Ureter (tissue), 1 donor: ENCODE measurements at places on chromosomes 12 and 14. TPM values are rescaled to one million over a fixed set of nuclear protein-coding genes. Genes with fewer than 3 reads are reported as not detected.

DNA sequence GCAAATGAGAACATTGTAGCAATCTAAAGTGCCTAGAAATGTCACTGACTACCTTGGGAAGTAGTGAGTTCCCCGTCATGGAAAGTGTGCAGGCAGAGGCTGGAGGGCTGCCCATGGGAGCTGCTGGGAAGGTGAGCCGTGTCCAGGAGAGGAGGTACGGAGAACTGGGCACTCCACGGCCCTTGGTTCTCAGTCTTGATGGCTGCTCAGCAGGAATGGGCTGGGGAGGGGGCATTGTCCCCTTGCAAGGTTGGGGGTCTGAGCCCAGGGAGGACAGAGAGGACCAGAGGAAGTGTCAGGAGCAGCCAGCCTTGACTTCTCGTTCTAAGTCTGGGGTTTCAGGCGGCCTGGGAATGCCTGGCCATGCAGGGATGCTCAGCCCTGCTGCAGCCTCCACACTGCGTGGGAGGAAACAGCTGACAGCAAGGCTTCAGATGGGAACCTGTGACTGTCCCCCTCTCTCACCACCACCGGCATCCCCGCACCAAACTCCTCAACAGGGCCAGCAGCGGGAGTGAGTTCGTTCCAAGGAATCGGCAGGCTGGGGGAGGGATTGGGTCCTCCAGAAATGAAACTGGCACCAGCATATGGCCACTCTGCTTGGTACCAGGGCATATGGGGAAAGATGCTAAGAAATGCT lies 140.2 kb downstream of the BCL11B start:
- peak; percentile 23 for DNase-seq

GRCh38 chr12:69994724-69995173 lies 169.7 kb downstream of the MYRFL start:
- DNase-seq: no peak

DNA sequence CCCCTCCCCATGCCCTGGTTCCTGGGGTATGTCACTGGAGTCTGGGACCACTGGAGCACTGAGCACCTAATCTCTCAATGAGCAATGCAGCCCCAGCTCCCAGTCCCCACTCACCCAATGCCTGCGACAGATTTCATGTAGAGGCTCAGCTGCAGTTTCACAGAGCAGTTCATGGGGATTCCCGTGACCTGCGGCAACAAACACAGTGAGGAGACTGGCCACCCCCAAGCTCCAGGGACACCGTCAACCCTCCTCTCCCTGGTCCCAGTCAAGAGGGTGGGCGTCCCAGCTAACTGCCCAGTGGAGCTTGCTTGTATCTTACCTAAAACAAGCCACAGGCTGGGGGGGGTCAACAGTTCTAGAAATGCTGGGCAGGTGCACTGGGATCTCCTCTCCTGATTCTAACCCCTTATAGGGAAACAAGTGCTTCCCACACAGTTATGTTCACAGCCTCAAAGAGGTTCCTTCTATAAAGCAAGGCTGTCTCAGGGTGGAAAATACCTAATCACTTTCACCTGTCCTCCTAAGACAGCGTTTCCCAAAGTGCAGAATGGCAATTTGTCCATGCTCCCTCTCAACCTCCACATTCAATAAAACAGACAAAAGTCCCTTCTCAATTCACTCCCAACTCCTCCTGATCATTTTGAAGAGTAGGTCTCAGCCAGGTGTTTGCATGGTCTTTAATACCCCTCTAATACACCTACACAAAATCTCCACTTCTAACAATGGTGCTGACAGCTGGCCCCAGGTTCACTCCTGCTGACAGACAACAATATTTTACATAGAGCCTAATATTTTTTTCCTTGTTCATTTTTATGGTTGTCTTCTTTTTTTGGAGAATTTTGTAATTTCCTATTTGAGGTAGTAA lies 68.3 kb downstream of the SCARB1 start:
- DNase-seq: no peak

DNA sequence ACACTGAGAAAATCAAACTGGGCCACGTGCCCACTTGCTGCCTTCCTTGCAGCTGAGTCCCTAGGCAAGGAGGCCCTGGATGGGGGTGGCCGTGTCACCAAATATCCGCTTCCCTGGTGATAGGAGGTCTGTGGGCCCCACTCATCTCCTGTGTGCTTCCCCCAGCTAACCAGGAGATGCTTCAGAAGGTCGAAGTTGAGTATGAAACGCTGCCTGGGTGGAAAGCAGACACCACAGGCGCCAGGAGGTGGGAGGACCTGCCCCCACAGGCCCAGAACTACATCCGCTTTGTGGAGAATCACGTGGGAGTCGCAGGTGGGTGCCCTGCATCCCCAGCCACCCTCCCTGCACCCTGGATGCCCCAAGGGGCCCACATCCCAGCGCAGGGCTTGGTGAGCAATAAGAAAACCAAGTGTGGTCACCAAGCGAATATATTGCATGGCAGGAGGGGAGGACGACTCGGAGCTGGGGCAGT lies 6.8 kb upstream of the SIVA1 start:
- DNase-seq: no peak

- no peak for DNase-seq
Measured at GRCh38 chr14:45048385-45048784, 35.5 kb upstream of the PRPF39 start.

DNA sequence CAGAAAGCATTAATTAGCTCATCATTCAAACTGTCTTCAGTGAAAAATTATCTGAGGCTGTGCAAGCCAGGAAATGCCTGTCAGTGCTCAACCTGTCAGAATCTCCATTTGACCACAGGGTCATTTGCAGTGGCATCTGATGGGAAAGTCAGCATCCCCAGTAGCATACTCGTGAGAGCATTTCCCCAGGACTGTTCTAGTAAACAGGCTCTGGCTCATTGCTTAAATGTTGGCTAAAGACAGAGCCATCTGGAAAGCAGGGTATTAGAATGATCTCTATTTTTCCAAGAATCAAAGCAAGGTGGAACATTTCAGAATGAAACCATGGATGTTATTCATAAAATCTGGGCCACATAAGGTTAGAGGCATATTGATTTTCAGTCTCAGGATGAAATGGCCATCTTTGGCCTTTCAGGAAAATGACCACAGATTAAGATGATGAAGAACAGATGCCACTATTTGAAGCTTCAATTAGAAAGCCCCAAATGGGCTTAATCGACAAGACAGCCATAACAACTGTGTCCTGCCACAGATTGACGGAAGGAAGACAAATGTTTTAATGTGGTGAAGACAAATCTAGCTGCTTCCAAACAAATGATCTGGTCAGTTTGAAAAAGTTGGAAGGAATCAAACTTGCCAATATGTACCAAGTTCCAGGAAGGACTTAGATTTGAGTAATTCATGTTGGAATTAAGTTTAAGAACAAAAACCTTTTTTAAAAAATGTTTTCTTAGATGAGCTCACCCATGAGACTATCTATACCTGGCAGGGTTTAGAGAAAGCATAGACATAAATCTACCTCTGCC lies 94.0 kb upstream of the FAR2 start:
- no peak for DNase-seq

DNA sequence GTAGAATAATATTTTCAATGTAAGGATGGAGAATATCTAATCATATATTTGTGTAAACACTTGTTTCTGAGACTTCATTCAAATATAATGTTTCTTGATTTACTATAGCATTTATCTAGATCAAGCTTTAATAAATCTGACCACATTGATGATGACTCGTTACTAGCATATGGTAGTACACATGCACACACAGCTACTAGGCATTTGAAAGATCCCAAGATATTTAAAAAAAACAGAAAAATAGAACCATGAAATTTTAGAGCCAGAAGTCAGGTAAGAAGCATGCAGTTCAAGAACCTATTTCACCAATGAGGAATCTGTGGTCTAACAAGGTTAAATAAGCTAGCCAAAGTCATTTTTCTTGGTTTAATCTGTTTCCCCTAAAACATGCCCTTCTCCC lies 32.0 kb downstream of the DCP1B start:
- no peak for DNase-seq

GRCh38 chr12:67818459-67818903 lies 169.9 kb downstream of the DYRK2 start:
- DNase-seq: no peak

- DNase-seq: no peak
Measured at GRCh38 chr14:91377700-91378652, 39.6 kb downstream of the CCDC88C start.

DNA sequence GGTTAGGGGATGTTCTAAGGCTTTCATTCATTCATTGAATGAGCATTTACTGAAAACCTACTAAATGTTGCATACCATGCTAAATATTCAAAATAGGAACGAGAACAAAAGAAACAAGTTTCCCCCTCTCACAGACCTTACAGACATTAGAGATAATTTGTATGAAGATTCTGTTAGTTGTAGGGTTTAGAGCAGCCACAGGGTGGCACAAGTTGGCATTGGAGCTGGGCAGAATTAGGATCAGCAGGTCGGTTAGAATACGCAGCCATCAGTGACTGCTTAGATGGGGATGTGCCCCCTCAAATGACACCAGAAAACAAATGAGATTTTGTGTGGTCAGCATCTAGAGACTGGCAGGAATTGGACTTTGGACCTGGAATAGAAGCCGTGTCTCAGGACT lies 166.3 kb upstream of the DAAM1 start:
- no peak for DNase-seq

DNA sequence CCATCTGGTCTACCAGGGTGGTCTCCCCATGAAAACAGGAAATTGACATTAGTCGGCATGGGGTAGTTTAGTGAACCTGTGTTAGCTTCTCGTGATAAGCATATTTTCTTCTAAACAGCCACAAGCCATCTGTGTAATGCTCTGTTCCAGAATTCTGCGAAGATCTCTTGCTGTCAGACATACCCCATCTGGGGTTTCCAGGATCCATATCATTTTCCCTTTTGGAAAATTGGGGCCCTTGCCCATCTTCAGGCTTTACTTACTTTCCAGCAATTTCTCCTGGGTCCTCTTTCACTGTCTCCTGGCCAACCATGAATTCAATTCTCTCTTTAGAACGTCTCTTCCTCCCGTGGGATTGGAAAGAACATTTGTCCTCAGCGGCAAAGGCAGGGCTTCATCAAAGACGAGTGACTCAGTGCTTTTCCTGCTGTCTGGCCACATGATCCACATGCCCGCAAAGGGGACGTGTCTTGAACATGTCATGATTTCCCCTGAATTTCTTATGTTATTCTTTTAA lies 21.4 kb upstream of the NCOR2 start:
- DNase-seq: no peak

- no peak for DNase-seq
Measured at GRCh38 chr12:15194456-15195368, 26.5 kb downstream of the RERG start.

DNA sequence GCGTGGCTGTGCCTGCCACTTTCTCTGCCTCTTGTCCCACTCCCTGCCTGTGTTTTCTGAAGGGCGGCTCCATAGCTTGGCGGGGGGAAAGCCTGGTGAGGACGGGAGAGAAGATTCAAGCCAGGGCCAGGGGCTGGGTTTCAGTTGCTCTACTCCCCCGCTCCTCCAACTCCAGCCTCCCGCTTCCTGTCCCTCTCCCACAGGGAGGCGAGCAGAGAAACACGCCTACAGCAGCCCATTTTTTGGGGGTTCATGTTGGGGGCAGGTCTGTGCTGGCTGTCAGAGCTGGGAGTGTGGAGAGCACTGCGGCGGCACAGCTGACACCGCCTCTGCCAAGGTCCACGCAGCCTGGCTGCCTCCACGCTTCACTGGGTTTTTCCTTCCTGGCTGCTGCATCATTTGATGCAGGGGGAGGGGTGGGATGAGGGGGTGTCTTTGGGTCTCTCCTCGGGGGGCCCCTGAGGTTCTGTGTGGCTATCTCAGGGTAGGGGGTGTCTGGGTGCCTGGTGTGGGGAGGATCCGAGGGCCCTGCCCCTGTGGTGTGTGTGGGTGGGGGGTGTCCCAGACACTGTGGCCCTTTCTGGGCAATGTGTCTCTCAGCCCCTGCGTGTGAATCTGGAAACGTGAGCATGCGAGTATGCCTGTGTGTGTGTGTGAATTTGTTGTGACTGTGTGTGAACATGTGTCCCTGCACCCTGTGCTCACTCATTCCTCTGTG lies 10.7 kb upstream of the KRT80 start:
- DNase-seq: no peak

- no peak for DNase-seq
Measured at GRCh38 chr12:47156167-47156736, 76.5 kb upstream of the AMIGO2 start.

DNA sequence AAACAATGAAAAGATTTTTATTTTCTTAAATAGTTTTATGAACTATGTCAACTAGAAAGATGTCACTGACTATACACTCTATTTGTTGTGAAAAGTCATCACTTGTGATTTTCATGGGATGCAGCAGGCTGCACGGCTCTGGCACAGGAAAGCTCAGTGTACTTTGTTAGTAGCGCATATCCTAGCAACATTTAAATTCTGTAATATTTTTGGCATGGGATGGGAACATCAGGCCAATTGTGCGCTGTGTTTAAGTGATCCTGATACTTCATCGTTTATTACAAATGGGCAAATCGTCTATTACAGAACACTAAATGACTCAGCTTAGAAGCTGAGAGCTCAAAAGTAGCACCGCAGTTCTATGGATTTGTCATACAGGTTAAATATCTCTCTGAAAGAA lies 60.7 kb upstream of the SAV1 start:
- no peak for DNase-seq

- DNase-seq: no peak
Measured at GRCh38 chr14:74508844-74509428, 15.4 kb downstream of the ISCA2 start.

The C14orf119 gene
- 40.2 TPM for total RNA-seq

The TMEM19 gene
- 39.3 TPM for total RNA-seq

The HOXC5 gene
- 1.7 TPM for total RNA-seq

The KRT80 gene
- 4.6 TPM for total RNA-seq

The PRH2 gene
- total RNA-seq: not detected

The CACNA1C gene
- total RNA-seq: 30.1 TPM

The KRT3 gene
- not detected for total RNA-seq

The GALNT9 gene
- 0.44 TPM for total RNA-seq

The PLEKHD1 gene
- 0.10 TPM for total RNA-seq

The SERPINA4 gene
- not detected for total RNA-seq

The IAPP gene
- not detected for total RNA-seq

The HOXC13 gene
- total RNA-seq: 0.21 TPM
